ENCODE measurements at places on chromosomes 16 and 17.
A peak's percentile ranks its signal among the peaks of the same experiment; 100 is the strongest.

GRCh38 chr17:42178817-42179216 is 2.1 kb downstream of the KCNH4 start:
- no peak for DNase-seq

DNA sequence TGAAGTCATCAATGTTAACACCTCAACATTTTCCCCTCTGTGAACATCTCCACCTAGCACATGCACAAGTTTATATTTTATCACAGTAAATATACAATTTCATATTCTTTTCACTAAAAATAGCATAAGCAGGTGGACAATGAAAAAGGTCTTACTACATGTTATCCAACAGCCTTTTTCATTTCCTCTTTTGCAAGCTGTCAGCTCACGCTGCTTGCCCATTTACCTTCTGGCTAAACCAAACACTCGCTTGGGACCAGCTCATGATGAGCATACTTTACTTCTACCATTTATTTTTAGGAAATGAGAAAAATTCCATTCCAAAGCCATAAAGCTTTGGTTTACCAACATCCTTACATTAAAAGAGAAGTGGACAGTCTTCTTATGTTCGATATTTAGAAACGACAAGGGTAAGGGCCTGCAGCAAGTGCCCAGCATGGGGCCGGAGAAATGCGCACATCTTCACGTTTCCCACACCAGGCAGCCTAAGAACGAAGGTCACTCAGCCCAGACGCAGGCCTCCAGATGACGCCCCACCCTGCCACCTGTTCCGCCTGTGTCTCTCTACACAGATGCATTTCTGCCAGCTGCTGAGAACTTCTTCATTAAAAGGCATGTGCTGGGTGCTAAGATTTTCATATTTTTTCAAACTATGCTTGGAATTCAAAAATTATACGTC is 13.9 kb downstream of the SNN start:
- no peak for DNase-seq

DNA sequence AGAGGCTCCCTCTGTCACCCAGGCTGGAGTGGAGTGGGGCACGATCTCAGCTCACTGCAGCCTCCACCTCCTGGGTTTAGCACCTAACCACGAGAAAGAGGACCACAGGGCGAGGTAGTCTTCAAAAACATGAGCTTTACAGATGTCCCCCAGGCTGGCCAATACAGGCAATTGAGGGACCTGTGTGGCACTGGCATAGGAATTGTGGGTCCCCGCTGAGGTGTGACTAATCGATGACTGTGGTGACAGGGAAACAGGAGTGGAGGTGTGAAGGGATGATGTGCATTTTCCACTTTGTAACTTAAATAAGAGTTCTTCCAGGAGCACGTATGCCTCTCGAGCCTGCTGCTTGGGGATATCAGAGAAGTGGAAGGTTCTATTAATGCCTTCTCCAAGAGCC is 12.6 kb upstream of the ARHGAP17 start:
- no peak for DNase-seq

DNA sequence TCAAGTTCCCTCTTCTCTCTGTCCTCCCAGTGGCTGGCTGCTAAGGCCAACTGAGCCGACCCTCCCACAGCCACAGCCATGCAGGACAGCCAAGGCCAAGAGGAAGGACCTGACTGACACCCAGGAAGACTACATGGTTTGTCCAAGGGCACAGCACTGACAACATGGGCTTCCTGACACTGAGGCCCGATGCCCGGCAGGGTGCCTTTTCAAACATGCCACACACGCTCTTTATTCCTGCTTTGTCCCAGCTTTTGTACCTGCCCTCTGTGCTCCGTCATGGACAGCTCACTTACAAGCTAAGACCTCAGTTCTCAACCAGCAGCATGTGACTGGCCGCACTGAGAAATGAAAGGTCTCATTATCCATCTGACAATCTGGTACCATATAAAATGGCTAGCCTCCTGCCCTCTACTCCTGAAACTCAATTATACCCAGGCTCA is 45.8 kb downstream of the TEX2 start:
- no peak for DNase-seq

DNA sequence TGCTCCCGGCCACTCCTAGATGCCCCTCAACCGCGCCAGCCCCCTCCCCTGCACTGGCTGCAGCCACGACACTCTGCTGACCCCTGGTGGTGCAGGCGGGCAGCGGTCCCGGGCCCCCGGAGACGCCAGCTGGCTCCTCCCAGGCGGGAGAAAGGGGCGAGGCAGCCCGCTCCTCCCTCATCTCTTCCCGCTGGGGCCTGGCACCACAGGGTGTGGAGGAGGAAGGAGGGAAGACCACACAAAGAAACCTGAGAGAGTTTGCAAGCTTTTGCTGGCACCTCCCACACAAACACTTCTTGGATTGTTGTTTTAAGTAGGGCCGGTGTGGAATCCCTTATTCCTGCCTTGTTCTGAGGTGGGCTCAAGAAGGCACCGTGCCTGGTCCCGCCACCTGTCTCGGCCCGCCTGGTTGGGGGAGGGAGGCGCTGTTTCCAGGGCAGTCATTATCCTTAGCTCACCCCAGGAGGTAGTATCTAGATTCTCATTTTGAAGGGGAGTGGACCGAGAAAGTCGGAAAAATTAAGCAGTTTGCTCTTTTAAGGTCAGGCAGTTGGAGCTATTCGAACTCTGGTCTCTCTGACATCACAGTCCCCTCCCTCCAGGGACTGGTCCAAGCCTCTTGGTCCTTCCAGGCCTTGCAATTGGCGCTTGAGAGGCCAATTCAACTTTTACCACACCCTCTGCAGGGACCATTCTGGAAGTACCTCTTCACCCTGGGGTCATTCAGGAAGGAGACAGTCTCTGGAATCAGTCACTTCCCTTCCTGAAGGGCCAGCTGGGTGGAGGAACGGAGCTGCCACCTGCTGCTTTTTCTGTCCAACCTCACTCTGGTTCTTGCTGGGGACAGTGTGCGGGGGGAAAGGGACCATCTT is 959 bp upstream of the ANKRD13B start:
- peak; percentile 88 for DNase-seq

- no peak for DNase-seq
Measured at GRCh38 chr17:31859487-31860008, 504 bp upstream of the COPRS start.

GRCh38 chr16:4613636-4614570 is 785 bp downstream of the UBALD1 start:
- DNase-seq: peak; percentile 64

- DNase-seq: peak; percentile 83
Measured at GRCh38 chr16:66872943-66873684, 7.2 kb upstream of the PDP2 start.

DNA sequence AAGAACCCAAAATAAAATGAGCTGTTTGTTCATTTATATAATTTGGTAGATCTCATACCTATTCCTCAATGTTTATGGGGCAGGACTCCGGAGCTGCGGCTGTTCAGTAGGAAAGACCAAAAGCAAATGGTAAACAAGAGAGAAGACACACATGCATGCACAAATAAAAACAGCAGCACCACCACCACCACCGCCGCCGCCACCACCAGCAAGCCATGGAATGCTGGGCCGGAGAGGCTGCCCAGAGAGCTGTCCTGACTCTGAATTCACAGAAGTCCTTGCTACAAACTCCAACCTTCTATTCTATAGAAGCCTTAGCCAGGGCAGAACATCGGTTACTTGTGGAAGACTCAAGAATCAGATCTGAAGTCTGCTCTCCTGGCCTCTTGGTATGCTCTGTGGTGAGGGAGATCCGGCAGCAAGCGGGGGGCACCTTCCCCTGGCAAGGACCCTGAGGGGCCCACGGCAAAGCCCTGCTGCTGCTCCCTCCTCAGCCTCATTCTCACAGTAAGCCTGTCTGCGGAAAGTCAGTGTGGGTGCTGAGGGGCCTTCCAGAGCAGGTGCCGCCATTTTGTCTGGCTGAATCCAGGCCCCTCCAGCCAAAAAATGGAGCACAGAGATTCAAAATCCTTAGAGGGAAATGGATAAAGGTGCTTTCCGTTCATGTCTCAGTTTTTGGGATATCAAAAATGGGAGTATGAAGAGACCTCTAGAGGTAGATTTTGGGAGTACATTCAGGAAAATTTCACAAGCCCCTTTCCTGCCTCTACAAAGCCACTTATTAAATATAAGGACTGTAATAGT is 6.4 kb upstream of the FOXJ1 start:
- DNase-seq: no peak

- no peak for DNase-seq
Measured at GRCh38 chr16:973366-973765, 2.6 kb upstream of the LMF1 start.

DNA sequence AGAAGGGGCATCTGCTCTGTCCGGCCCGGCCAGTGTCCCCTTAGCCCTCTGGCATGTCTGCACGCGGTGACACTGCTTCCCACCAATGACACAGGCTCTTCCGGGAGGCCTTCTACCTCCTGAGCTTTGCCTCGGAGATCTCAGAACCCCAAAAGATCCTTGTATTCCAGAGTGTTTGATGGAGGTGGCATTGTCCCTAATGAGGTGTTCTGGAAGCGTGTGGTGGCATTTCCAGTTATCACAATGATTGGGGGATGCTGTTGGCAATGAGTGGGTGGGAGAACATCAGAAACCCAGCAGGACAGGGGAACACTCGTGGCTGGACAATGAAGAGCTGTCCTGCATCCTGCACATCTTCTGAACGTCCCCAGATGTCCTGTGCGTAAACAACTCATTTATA is 198.0 kb downstream of the XYLT1 start:
- no peak for DNase-seq

- no peak for DNase-seq
Measured at GRCh38 chr17:22266231-22266630, 573.9 kb downstream of the KCNJ18 start.

- no peak for DNase-seq
Measured at GRCh38 chr17:51050291-51051033, 70.2 kb downstream of the SPAG9 start.

DNA sequence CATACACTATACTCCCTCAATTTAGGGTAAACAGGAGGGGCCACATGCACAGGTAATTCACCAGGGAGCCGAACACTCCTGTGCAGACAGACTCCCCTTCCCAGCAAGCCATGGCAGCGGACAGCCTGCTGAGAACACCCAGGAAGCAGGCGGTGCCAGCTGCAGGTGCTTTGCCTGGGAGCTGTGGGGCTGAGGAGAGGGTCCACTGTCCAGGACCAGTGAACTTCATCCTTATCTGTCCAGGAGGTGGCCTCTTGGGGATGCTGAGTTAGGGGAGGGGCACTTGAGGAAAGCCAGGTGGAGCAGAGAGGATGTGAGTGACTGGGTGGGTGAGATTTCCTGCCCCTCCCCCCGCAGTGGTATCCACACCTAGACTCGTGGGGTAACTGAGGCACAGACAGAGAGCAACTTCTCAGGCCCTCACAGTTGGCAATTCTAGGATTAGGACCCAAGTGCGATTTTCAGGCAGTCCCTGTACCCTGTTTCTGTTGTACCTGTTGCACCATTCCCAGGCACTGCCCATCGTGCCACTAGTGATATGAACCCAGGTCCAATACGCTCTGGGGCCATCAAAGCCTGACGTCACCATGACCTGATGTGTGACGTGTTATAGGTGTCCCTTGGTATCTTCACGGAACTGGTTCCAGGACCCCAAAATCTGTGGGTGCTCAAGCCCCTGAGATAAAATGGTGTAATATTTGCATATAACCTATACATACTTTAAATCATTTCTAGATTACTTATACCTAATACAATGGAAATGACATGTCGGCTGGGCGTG is 1.2 kb downstream of the GRN start:
- no peak for DNase-seq

GRCh38 chr17:8253801-8254200 is 4.7 kb downstream of the PFAS start:
- no peak for DNase-seq

- no peak for DNase-seq
Measured at GRCh38 chr17:49294122-49294521, 63.5 kb upstream of the PHOSPHO1 start.

- DNase-seq: no peak
Measured at GRCh38 chr16:68454920-68455435, 6.7 kb upstream of the SMPD3 start.

- no peak for DNase-seq
Measured at GRCh38 chr16:17369421-17370222, 101.1 kb downstream of the XYLT1 start.

DNA sequence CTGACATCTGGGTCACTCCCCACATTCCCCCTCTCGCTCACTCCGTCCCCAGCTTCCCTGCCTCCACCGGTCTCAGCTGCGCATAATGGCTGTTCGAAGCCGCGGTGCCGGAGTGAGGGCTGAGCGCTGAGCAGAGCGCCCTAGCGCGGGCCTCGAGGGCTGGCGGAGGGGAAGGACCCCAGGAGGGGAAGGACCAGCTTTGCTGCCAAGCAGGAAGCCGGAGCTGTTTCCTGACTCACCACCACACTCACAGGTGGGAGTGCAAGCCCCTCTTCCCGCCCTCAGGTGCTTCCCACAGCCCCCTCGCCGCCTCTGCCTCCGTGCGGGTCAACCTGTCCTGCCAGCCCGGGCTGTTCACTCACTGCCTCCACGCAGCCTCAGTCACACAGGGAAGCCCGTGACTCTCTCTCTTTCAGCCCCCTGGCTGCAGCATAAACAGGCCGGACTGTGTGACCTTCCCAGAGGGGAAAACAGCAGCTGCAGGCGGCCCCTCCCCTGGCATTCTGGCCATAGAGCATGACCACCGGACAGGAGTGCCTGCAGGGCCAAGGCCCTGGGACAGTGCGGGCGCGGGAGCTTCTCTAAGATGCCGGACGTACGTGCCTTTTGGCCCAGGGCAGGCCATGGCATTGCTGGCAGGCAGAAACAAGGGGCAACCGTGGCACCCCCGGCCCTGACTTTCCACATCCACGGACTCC is 23.7 kb downstream of the SLC43A2 start:
- no peak for DNase-seq

DNA sequence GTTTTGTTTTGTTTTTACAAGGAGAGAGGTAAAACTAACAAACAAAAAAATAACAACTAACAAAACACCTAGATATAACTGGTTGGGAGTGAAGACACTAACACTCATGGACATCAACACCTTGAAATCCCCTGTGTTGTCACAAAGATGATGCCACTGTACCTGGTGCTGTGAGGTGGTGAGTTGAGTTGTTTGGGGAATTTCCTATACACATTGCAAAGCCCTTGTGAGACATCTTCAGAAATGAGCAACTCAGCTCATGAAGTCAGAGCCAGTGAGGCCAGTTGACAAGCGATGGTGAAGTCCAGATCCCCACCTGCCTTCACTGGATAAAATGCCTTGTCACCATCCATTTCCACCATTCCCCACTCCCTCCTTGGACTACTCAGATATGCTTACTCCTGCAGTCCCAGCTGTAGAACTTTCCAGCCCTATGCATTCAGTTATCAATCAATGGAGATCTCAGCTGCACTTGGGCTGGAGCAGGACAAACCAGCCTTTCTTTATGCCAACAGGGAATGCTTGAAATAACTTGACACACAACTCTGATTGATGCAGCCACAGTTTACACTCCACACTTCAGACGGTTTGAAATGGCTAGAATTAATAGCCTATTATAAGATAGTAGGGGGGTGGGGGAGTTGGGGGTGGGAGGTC is 22.2 kb downstream of the ANKFN1 start:
- DNase-seq: no peak

DNA sequence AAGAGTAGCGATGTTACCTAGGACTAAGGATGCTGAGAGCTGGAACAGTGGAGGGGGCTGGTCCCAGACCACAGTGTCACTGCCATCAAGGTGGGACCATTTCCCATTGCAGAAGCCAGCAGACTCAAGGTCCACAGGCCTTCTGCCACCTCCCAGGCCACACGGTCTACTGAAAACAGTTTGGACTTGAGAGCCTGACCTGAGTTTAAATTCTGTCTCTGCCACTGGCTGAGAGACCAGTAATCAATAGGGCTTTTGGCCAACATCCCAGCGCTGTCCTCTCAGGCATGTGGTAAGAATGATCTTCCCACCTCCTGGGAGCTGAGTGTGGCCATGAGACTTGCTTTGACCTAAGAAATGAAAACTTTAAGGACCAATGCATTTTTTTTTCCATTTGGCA is 331.4 kb upstream of the CDH5 start:
- DNase-seq: no peak
